ENCODE measurements at places on chromosomes 6 and 20.

- no peak overlapping the region for H3K4me3 ChIP-seq
- H3K4me1 ChIP-seq = no peaks in the 10 kb centered on the region
- no peak for DNase-seq
These were observed 43.5 kb upstream of the ADGRG6 start for GRCh38 chr6:142258305-142258704.

DNA sequence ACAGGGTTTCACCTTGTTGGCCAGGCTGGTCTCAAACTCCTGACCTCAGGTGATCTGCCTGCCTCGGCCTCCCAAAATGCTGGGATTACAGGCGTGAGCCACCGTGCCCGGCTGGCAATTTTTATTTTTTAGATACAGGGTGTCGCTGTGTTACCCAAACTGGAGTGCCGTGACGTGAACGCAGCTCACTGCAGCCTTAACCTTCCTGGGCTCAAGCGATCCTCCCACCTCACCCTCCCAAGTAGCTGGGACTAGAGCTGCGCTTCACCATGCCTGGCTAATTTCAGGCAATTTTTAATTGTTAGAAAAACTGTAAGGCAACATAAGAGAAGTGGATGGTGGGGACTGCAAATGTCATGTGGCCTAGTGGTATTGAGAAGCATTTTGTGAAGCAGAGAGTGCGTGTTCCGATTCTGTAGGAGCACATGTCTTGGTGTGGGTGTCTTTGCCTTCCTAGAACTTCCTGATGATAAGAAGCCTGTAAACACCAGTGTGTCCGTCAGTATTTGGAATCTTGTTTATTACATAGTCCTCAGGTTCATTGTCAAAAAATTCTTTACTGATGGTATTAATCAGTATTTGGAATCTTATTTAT lies 18.0 kb downstream of the JARID2 start:
- H3K4me1 ChIP-seq = peaks cover 93% of the 10 kb centered on the region
- no peak for DNase-seq
- H3K27ac ChIP-seq = no peak overlapping the region
- H3K4me3 ChIP-seq = no peak overlapping the region
- H3K36me3 ChIP-seq = peaks cover 24% of the 10 kb centered on the region
- H3K27me3 ChIP-seq = no peaks in the 10 kb centered on the region

DNA sequence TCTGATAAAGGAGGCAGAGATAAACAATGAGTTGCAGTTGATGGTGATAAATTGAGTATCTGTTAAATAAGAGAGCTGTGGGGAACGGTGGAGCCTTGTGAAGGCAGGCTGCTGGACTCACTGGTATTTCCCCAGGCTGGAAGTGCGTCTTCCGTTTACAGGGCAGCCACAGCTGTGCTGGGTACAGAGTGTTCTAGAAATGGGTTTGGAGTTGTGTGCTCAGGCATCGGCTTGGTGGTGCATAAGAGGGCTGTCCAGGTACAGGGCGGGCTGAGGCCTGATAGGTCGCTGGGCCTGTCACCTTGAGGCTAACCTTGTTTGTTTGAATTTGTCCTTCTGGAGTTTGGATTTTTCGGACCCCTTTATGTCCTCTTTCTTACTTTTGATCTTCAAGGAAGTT lies 39.3 kb downstream of the ARID1B start:
- no peaks in the 10 kb centered on the region for H3K27me3 ChIP-seq
- DNase-seq = no peak
- no peaks in the 10 kb centered on the region for H3K36me3 ChIP-seq
- H3K4me1 ChIP-seq = peaks cover 13% of the 10 kb centered on the region
- H3K4me3 ChIP-seq = no peak overlapping the region

- H3K27me3 ChIP-seq = no peaks in the 10 kb centered on the region
- no peak overlapping the region for H3K4me3 ChIP-seq
- no peaks in the 10 kb centered on the region for H3K36me3 ChIP-seq
- H3K4me1 ChIP-seq = no peaks in the 10 kb centered on the region
- H3K27ac ChIP-seq = no peak overlapping the region
- no peak for DNase-seq
These were observed 99.5 kb downstream of the FOXC1 start for GRCh38 chr6:1709234-1709641.

GRCh38 chr20:17399303-17399985 lies 131.7 kb downstream of the BFSP1 start:
- H3K36me3 ChIP-seq = no peaks in the 10 kb centered on the region
- no peak overlapping the region for H3K27ac ChIP-seq
- peaks cover under 1% of the 10 kb centered on the region for H3K27me3 ChIP-seq
- no peaks in the 10 kb centered on the region for H3K4me1 ChIP-seq
- no peak for DNase-seq

DNA sequence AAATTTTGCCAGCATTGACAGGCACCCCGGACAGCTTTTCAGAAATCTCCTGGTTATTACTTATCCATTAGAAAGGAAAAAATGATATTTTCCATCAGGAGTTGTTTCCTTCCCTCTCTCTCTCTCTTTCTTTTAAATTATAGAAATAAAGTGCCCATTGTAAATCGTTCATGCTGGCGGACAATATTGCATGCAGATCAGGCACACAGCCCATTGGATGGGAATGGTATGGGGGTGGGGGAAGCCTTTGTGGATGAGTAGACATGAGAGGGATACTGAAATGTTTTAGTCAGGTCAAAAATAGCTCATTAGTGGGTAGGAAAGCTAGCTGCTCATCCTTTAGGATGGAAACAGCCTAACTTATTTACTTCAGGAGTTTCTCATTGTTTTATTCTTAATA lies 764.9 kb upstream of the MMS22L start:
- no peaks in the 10 kb centered on the region for H3K36me3 ChIP-seq
- no peaks in the 10 kb centered on the region for H3K4me1 ChIP-seq
- H3K27ac ChIP-seq = no peak overlapping the region
- no peaks in the 10 kb centered on the region for H3K27me3 ChIP-seq
- H3K4me3 ChIP-seq = no peak overlapping the region
- no peak for DNase-seq

- DNase-seq = no peak
- no peak overlapping the region for H3K27ac ChIP-seq
- peaks cover 9% of the 10 kb centered on the region for H3K27me3 ChIP-seq
- H3K36me3 ChIP-seq = no peaks in the 10 kb centered on the region
- H3K4me3 ChIP-seq = no peak overlapping the region
- no peaks in the 10 kb centered on the region for H3K4me1 ChIP-seq
These were observed 195.1 kb upstream of the GMDS start for GRCh38 chr6:2440516-2440915.

- H3K27me3 ChIP-seq = peaks cover 13% of the 10 kb centered on the region
- no peaks in the 10 kb centered on the region for H3K36me3 ChIP-seq
- H3K27ac ChIP-seq = no peak overlapping the region
- DNase-seq = no peak
- H3K4me3 ChIP-seq = no peak overlapping the region
These were observed 215.2 kb upstream of the ARID1B start for GRCh38 chr6:156562019-156562418.

- no peaks in the 10 kb centered on the region for H3K27me3 ChIP-seq
- DNase-seq = no peak
- H3K27ac ChIP-seq = no peak overlapping the region
- no peak overlapping the region for H3K4me3 ChIP-seq
- no peaks in the 10 kb centered on the region for H3K4me1 ChIP-seq
These were observed 605.5 kb downstream of the HDGFL1 start for GRCh38 chr6:23174781-23175361.

DNA sequence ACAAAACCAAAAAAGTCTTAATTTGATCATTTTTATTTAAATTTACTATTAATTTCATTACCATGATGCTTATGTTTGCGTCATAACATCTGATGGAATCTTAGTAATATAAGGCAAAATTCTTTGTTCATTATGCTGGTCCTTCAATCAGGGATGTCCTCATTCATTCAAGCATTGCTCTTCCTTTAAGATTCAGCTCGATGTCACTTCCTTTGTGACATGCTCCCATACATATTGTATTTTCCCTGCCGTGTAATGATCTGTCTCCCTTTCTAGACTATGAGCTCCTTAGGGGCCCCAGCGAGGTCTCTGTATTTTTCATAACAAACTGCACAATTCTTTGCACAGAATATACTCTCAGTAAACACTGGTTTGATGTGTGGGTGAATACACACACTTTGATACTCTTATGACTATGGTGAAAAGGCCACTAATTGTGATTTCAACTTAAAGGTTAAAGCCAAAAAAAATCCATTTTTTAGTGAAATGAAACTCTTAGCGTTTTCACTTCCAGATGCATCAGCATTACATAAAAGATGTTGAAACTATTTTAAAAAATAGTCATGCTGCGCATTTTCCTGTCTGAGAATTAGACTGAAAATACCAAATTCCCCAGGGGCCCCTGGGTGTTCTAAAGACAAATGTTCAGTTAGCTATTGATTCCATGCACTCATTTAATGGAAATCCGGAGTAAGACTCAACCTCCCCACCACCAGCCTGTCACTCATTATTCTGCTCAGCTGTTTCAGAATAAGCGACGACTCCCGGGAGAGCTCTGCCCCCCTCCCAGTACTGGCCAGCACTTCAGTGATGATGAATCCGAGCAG lies 169.7 kb downstream of the ATXN1 start:
- no peak overlapping the region for H3K4me3 ChIP-seq
- no peaks in the 10 kb centered on the region for H3K4me1 ChIP-seq
- H3K27ac ChIP-seq = peak overlapping the region; percentile 50
- DNase-seq = no peak
- no peaks in the 10 kb centered on the region for H3K27me3 ChIP-seq

DNA sequence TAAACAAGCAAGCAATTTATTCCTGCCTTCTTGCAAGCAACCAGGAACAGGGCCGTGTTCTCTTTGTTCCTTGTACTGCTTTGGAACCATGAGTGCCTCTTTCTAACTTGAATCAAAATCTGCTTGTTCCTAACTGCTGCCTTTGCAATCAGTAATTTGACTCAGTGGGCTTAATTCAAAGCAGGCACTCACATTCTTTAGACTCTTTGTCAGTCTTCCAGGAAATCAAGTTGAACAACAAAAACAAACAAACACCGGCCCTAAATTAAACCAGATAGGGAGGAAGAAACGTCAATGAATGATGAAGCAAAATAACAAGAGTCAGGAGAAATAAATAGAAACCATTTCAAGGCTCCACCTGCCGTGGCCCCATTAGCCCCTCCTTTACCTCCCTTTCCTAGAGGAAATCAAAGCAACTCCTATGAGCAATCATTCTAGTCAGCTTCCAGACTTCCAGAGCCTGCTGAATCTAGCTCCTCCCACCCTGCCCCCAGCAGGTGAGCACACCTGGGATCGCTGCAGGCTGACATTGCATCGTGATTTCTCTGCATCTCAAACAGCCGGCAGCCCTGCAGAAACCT lies 582.2 kb upstream of the FLRT3 start:
- H3K36me3 ChIP-seq = no peaks in the 10 kb centered on the region
- no peaks in the 10 kb centered on the region for H3K4me1 ChIP-seq
- no peak overlapping the region for H3K4me3 ChIP-seq

- peaks cover 41% of the 10 kb centered on the region for H3K27me3 ChIP-seq
- H3K4me3 ChIP-seq = no peak overlapping the region
- no peak for DNase-seq
- no peak overlapping the region for H3K27ac ChIP-seq
These were observed 104.7 kb upstream of the PRND start for GRCh38 chr20:4617019-4617418.

GRCh38 chr6:11727346-11727997 lies 51.1 kb downstream of the ADTRP start:
- peaks cover 22% of the 10 kb centered on the region for H3K36me3 ChIP-seq
- H3K4me1 ChIP-seq = peaks cover 91% of the 10 kb centered on the region
- no peaks in the 10 kb centered on the region for H3K27me3 ChIP-seq
- H3K27ac ChIP-seq = peak overlapping the region; percentile 94
- H3K4me3 ChIP-seq = peak overlapping the region; percentile 71

- no peak overlapping the region for H3K27ac ChIP-seq
- no peak overlapping the region for H3K4me3 ChIP-seq
- H3K36me3 ChIP-seq = no peaks in the 10 kb centered on the region
- H3K4me1 ChIP-seq = peaks cover 36% of the 10 kb centered on the region
- H3K27me3 ChIP-seq = peaks cover 20% of the 10 kb centered on the region
These were observed 158.6 kb upstream of the PTPN1 start for GRCh38 chr20:50351541-50351940.

DNA sequence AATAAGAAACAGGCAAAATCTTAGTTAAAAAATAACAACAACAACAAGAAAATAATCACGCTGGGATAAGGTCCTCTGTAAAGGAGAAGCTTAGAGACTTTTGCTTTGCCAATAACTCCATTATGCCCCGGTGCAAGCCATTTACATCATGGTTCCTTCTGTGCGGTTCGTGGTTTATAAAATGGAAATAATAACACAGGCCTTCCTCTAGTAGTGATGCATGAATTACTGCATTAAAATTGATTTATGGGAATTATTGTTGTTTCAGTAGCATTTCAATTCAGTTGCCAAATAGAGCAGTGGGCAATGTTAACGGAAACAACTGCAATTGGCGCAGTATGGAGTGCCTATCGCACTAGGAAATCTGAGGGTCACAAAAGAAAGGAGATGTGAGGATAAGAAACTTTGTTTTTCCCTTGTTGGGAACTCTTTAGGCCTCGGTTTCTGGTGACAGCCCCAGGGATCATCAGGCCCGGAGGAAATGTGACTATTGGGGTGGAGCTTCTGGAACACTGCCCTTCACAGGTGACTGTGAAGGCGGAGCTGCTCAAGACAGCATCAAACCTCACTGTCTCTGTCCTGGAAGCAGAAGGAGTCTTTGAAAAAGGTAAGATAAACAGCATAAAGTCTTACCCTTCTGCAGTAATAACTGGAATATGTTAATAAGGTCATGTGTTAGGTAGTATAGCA lies 1.1 kb downstream of the CD109 start:
- H3K27ac ChIP-seq = peak overlapping the region; percentile 94
- H3K27me3 ChIP-seq = peaks cover 3% of the 10 kb centered on the region
- H3K4me3 ChIP-seq = peak overlapping the region; percentile 90
- H3K36me3 ChIP-seq = peaks cover 17% of the 10 kb centered on the region

DNA sequence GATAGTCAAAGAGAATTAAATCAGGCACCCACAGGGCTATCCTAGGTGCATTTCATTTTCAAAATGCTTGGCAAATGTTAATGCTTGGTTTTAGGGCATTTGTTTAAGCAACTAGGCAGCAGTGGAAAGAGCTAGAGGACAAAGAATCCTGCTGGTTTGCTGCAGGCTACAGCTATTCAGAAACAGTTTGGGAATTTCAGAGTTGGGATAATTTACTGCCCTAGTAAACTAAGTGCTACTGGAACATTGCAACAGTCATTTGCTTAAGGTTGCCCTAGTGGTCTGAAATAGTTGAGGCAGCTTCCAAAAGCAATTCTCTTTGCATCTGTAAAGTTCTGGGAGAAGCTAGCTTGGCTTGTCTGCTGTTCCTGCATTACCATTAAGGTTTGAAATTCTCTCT lies 312.7 kb downstream of the LAMA2 start:
- H3K36me3 ChIP-seq = no peaks in the 10 kb centered on the region
- no peak overlapping the region for H3K27ac ChIP-seq
- no peak for DNase-seq
- no peaks in the 10 kb centered on the region for H3K4me1 ChIP-seq
